ENCODE measurements at places on chromosomes 1 and 21.

- DNase-seq = peak; percentile 82
These were observed 136.4 kb downstream of the AKT3 start for GRCh38 chr1:243713470-243714186.

DNA sequence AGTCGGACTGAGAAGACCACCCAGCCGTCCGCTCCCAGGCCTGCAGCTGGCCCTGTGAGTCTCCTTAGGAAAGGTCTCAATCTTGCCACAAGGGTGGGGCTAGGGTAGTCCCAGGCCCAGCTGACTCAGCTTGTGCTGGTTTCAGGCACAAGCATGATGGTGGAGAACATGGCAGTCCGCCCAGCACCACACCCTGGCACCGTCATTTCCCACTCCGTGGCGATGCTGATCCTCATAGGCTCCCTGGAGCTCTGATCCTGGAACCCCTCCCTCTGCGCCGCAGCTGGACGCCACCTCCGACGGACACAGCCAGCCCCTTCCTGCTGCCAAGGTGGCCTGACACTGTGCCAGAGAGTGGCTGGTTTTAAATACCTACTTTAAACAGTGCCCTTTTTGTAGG, 10.7 kb downstream of the TMEM81 start:
- no peak for DNase-seq

GRCh38 chr1:203492748-203493130, 1.2 kb upstream of the OPTC start:
- no peak for DNase-seq

GRCh38 chr21:46202592-46203202, 18.4 kb upstream of the SPATC1L start:
- no peak for DNase-seq

- DNase-seq = no peak
These were observed 410.6 kb upstream of the DEPDC1 start for GRCh38 chr1:68907491-68907890.

DNA sequence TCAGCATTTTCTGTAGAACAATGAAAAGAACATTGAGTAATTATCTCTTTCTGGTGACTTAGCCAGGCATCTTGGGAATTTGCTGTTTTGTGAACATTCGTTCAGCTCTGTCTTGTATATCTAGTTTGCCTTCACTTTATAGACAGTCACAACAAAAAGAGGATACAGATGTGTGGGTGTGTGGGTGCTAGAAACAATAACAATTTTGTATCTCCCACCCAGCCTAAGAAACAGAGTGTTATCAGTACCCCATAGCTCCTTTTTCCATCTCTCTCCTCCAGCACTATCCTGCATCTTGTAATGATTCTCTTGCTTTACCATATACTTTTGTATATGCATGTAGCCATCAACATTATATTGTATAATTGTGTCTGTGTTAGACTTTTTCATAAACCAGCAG, 33.0 kb downstream of the AK4 start:
- DNase-seq = no peak

GRCh38 chr1:53644909-53645689, 93.9 kb downstream of the GLIS1 start:
- DNase-seq = no peak

- DNase-seq = no peak
These were observed 37.0 kb downstream of the PKP1 start for GRCh38 chr1:201320168-201320788.

Data from NCI-H2081 (cell line).